ENCODE measurements at places on chromosomes 1 and 21.

DNA sequence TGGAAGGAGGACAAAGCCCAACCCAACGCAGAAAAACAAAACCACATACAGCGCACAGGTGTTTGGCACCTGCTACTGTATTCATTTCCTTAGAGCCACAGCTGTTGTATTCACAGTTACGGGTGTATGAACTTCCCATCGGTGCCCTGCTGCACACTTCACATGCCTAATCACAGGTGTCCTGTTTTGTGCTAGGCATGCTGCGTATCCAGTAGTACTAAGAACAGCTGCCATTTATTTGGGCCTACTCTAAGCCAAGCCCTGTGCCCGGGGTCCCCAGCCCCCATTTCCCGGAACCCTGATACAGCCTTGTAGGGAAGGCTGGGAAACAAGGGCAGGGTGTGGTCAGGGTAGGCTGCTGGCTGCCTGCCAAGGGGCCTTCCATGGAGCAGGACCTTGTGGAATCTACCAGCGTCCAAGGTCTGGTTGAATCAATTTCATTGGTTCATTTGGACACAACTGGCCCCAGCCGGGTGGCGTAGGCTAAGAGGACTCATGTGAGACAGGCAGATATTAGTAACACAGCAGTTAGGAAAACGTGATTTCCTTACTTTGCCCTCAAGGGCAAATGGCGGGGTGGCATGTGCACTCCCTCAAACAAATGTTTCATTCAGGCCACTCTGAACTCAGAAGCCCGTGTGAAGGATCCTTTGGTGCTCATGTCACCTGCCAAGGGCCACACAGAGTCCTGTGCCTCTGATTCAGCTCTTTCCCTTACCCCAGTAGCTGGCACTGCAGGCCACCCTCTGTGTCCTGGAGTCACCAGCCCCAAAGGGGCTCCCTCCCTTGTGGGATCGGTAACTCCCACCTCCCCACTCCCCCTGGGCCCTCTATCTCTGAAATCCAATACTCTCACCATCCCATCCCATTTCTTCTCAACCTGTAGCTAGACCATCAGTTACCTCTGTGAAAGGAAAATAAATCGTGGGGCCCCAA is 986 bp upstream of the RNF186 start:
- DNase-seq, result peak; percentile 82

DNA sequence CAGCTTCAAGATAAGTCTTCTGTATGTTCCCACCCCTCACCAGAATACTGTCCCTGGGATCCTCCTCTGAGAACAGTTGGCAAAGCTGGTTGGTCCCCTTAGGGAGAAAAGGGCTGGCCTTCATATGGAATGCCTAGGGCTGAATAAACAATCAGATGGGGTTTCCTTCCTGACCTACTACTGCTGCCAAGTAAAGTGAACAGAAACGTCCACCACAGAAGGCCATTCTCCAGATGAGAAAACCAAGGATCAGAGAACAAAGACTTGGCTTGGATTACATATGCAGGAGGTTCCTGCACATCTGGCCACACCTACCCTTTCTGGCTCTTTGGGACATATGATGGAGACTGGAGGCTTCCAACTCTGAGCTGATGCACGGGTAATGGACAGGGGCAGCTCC is 194.5 kb downstream of the HIVEP3 start:
- no peak for DNase-seq

- DNase-seq, result no peak
Measured at GRCh38 chr1:222421380-222421779, 126.5 kb downstream of the HHIPL2 start.

GRCh38 chr1:66359815-66360214 is 174.1 kb upstream of the SGIP1 start:
- DNase-seq, result no peak

DNA sequence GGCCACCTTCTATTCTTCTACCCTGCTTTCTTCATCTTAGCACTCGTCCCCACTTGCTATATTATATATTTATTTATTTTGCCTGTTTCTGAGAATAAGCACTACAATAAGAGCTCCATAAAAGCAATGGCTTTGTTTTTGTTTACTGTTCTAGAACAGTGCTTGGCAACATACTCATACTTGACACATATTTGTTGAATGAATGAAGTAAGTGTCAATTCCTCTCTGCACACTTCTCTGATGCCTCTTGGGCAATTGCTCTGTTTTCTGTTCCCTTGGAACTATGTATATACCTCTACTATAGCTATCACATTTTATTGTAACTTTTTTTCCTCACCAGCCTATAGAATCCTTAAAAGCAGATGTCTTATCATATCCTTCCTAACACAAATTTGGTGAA is 7.5 kb upstream of the SLC19A2 start:
- DNase-seq, result no peak

- DNase-seq, result no peak
Measured at GRCh38 chr1:232271991-232272589, 357.8 kb downstream of the SIPA1L2 start.

DNA sequence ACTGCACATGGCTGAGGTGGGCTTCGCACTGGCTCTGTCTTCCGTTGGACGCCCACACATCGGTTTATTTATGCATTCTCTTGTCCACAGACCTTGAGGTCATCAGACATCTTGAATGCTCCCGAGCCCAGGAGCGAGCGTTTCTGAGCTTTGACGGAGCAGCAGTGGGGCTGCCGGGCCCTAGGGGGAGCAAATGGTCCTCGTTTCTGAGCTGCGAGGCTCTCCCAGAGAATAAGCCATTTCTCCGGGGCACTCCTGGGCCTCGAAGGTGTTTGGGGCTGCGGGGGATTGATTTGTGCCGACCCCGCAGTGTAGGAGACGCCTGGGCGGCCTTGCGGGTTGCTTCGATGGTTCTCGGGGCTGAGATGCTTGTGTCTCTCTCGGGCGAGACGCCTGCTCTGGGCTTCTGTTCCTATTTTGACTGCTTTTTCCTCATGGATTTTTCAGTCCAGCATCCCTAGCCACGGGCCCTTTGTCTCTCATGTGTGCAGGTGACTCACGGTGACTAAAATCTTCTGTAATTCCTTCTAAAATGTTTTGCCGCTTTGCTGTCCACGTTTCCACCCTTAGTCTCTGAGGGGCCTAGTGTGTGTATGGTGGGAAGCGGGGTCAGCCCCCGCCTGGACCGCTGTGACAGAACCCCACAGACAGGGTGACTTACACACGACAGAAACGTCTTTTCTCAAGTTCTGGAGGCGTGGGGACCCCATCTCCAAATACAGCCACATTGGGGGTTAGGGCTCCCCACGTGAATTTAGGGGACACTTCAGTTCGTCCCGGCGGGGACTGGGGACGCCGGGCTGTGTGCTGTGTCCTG is 62.1 kb downstream of the FAAP20 start:
- DNase-seq, result no peak

DNA sequence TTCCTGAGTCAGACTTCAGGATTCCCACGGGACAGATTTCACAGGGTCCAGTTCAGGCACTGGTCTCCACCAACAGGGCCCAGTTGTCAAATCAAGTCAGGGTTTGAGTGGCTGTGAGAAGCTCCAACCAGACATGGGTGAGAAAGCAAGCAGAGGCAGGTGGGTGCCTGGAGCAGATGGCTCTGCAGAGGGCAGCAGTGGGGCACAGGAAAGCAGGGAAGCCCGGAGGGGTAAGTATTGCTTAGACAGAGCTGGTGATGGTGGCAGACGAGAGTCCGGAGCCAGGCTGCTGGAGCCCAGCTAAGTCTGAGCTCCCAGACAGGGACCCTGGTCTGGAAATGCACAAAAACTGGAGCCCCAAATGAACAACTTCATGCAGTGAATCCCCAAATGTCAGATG is 40.4 kb downstream of the RIMS3 start:
- no peak for DNase-seq

All from NCI-H187 (cell line).